ENCODE measurements at places on chromosomes 6 and 20. TPM values are rescaled to one million over a fixed set of nuclear protein-coding genes. Genes with fewer than 3 reads are reported as not detected.

The CPXM1 gene
- 0.50 TPM for total RNA-seq

The PACSIN1 gene
- not detected for total RNA-seq

The TNF gene
- not detected for total RNA-seq

The TFEB gene
- total RNA-seq = 5.6 TPM

The NFS1 gene
- 31.7 TPM for total RNA-seq

The NOTCH4 gene
- 0.77 TPM for total RNA-seq

The OR2H1 gene
- total RNA-seq = not detected

The TINAG gene
- total RNA-seq = not detected

The HTR1E gene
- total RNA-seq = not detected

The IFNGR1 gene
- total RNA-seq = 123 TPM

The TMEM170B gene
- total RNA-seq = 4.5 TPM

The DSTN gene
- total RNA-seq = 289 TPM

The DPPA5 gene
- total RNA-seq = not detected

The COL11A2 gene
- 0.26 TPM for total RNA-seq

The MLN gene
- not detected for total RNA-seq

The TRMT11 gene
- total RNA-seq = 18.5 TPM

The C2 gene
- total RNA-seq = 27.2 TPM

The BPIFB1 gene
- total RNA-seq = not detected

The ADGB gene
- not detected for total RNA-seq

The ASIP gene
- total RNA-seq = not detected

The FAM83B gene
- under 0.01 TPM for total RNA-seq

The HLA-DMB gene
- total RNA-seq = 0.83 TPM
